ENCODE measurements at places on chromosomes 16 and 17.

GRCh38 chr17:58110012-58110411 lies 26.8 kb downstream of the DYNLL2 start:
- no peak for DNase-seq

DNA sequence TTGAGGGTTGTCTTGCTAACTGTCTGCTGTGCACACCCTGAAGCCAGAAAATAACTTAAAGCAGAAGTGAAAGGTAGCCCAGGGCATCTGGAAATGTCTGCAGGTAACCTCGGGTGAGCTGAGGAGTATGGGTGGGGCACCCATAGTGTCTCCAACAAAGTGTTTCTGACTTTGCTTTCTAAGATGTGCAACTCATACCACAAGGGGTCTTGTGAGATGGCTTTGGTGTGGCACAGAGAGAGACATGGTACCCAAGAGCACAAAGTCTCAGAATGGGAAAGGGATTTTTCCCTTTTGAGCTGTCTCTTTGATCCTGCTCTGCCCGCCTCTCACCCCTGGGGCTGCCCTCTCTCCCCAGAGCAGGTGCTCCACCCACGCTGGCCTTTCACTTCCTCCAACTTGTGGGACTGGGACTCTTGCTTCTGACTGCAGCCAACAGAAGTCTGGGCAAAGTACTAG lies 6.9 kb downstream of the CHD9 start:
- no peak for DNase-seq

DNA sequence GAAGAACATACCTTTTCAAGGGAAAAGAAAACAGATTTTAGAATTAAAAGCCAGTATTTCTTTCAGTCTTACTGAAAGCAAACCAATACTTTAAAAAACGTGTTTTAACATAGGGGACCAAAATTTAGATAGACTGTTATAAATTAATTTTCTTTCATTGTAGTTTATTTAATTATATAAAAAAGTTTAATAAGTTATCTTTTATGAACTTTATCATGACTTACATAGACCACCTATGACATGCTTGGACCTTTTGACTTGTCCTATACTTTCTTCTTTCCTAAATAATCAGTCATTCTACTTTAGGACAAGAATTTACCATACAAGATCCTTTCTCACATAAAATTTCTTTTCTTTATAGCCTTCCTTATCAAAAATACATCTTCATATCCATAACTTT lies 102.0 kb upstream of the HAS3 start:
- DNase-seq = no peak

- no peak for DNase-seq
These were observed 29.0 kb downstream of the ETV4 start for GRCh38 chr17:43517161-43517560.

DNA sequence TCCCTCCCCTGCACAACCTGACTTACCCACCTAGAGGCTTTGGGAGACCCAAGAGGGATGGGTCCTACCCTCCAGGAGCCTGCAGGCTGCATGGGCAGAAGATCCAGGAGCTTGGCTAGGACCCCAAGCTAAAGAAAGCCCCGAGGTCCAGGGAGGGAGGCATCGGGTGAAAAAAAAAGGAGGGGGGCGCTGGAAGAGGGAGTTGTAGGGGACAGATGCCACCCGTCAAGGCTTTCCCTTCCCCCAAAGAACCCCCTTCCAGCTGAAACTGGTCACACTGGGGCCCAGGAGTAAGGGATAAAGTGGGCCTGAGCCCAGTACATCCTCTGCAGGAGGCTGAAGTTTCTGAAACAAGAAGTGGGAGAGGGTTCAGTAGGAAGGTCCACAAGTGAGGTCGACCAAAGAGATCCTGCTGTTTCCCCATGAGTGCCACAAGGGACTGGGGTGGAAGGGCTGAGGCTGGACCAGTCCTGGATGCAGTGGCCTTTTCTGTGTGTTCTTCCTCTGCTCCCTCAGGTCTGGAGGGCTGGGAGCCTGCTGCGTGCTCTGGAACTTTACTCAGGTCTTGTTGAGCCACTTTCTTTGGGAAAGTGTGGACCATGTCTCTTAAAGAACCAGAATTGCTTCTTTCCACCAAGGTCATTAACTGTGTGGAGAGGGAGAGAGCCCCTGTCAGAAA lies 14.2 kb upstream of the CBFB start:
- DNase-seq = no peak

- peak; percentile 48 for DNase-seq
These were observed 8.6 kb downstream of the RPGRIP1L start for GRCh38 chr16:53695070-53695469.

DNA sequence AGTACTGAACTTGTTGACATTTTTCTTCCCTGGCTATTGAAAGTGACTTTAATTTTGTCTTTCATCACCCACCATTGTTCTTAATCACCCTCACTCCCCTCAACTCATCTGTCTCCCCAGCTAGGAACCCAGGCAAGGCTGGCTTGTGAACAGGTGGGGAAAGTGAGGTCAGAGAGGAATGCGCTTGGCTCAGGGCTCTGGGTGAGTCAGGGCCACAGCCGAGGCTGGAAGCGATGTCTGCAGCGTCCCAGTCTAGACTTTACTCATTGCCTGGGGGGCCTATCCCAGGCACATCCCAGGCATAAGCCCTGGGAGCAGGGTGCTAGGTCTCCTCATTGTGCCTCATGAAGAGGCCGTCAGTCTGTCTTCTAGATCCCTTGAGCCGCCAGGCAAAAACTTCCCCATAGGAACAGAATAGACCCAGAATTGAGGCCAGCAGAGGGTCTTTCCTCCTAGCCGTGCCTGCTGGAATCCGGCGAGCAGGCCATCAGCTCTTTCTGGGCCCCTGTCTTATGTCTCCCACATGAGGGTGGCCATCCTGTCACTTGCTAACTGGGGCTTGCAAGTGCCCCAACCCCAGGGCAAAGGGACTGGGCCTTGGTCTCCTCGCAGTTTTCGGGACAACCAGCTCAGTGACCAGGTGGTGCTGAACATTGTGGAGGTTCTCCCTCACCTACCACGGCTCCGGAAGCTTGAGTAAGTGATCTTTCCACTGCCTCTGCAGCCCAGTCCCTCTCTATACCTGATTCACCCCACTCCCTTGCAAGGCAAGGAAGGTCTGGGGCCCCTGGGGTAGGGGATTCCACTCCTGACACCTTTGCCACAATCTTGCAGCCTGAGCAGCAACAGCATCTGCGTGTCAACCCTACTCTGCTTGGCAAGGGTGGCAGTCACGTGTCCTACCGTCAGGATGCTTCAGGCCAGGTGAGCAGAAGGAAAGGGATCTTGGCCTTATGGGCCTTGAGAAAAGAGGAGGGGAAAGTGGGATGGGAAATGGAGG lies 40.1 kb downstream of the NLRC5 start:
- no peak for DNase-seq

- no peak for DNase-seq
These were observed 4.8 kb downstream of the LGALS3BP start for GRCh38 chr17:78974635-78975591.

- DNase-seq = no peak
These were observed 16.4 kb upstream of the CPSF4L start for GRCh38 chr17:73278049-73278464.

- no peak for DNase-seq
These were observed 44.8 kb upstream of the NFAT5 start for GRCh38 chr16:69520800-69521602.

DNA sequence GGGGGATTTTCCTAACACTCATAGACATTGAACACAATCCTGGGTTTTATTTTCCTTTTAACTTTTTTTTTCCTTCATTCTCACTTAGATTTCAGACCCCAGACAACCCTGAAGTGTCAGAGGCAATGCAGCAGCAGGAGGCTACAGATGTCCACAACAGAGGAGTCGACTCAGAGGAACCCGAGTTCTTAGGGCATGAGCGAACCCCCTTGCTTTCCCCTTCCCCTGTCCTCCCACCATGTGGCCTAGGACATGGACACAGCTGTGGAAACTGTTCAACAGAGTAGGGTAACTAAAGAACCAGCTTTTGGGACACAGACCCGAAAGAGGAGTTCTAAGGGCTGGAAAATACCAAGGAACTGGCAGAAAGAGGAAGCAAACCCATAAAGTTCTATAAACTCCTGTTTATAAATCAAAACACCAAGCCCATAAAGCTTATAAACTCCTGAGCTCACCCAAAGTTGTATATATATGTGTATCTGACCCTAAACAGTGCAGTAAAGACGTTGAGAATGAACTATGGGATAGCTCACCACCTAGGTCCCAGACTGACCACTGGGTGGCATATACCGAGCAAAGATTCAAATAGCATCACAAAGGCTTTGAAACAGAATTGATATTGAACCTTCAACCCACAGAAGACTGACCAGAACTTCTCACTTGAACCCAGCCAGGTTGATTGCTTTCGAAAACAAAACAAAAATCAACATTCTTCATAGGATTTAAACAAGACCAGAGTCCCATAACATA lies 33.9 kb downstream of the CMTM4 start:
- DNase-seq = no peak

- no peak for DNase-seq
These were observed 15.1 kb downstream of the SOX8 start for GRCh38 chr16:996681-997080.

- no peak for DNase-seq
These were observed 25.1 kb downstream of the C1QTNF1 start for GRCh38 chr17:79048826-79049755.

DNA sequence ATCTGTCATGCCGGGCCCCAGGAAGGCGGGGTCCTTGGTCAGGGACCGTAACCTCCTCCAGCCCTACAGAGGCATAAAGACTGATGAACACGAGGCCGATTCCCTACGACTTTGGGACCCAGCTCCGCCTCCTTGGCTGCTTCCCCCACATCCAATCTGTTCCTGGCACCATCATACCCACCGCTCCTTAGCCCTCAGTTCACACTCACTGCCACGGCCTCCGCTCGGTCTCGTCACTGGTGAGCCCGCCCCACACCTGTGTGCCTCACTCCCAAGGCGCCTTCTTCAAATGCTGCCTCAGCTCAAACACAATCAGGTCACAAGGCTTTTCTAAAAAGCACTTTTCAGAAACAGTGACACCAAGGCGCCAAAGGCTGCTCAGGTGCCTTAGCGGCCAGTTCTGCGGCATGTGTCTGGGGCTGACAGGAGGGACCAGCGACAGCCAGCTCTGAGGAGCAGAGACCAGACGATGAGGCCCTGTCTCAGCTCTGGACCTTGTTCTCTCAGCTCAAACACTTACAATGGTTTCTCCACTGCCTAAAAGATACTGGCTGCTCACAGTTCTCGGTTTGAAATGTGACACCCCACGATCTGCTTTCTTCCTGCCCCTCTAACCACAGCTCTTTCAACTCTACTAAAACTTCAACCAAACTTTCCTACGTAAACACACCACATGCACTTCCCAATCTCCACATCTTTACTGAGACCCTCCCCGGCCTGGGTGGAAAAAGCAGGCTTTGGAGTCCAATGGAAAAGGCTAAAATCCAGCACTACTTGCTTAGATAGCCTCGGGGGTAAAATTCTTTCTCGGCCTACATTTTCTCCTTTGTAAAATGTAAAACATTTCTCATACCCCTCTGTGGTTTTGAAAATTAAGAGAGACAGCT lies 33.2 kb downstream of the CYB5D2 start:
- DNase-seq = no peak

All from HS-5 (cell line).